Heart right ventricle (tissue), 16 donors: ENCODE measurements at places on chromosomes 13 and 19. TPM values are rescaled to one million over a fixed set of nuclear protein-coding genes. Genes with fewer than 3 reads are reported as not detected.
A peak's percentile ranks its signal among the peaks of the same experiment; 100 is the strongest.

Gene PSG2
- polyA plus RNA-seq, result not detected

Gene USHBP1
- polyA plus RNA-seq, result 11.5 TPM

Gene KLK3
- not detected for polyA plus RNA-seq

GRCh38 chr13:59673286-59673685 lies 490.4 kb downstream of the DIAPH3 start:
- no peak for DNase-seq

- no peak for DNase-seq
Observed at GRCh38 chr13:44142941-44143665, 230.5 kb upstream of the SERP2 start.

DNA sequence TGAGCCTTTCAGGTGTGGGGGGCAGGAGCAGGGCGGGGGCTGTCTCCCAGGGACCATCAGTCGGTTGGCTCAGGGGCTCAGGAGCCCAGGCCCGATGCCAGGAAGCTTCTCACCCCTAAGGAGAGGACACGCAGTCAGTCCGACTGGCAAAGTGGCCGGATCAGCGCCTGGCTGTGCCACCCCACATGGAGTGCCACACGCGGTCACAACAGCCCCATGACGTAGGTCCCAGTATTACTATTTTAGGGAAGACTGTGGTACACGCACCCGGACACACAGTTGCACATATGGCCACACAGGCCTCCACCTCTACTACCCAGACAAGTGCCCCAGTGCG lies 29.3 kb upstream of the GRTP1 start:
- DNase-seq, result no peak

DNA sequence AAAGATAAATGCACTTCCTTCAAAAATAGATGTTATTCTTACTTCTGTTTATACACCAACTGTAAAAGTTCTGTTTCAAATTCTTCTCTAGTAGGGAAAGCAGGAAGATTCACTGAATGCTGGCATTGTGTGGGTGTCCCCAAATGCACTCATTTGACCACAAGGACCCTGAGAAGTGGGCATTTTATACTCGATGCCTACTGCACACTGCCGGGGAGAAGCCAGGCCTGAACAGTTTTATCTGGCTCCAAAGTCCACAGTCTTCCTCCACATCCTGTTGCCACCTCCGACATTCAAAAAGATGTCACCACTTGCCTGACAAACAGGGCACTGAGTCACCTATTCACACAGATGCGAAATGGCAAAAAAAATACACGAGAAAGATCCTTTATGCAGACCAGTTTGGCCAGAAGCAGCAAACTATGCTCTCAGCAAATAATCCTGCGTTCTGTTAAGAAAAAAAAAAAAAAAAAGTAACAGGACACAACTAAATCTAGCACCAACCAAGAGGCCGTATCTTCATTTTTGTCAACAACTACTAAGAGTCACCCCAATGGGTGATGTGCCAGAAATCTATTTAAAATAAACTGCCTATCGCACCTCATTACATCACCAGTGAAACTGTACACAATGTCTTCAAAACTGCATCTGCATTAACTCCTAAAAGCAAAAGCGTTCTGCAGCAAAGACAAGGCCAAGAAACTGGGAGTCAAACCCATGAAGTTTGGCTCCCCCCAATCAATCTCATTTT lies 6.2 kb downstream of the ZC3H4 start:
- DNase-seq, result no peak

- peak; percentile 40 for DNase-seq
Observed at GRCh38 chr19:38093587-38093986, 130.4 kb downstream of the DPF1 start.

DNA sequence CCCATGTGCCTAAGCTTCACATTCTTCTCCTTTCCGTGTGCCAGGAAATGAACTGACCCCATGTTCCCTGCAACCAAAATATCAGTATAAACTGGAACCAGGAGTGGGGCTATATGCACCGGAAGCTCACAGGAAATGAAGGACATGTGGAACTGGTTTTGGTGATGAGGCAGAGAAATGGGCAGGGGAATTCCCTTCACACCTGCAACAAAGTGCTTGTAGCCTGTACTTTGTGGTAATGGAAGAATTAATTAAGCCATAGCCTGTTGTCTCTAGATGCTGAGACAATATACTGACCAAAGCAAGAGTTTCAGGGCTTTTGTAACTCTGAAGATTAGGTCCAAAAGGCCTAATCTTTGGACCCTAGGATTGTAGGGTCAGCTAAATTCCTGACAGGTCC lies 15.5 kb upstream of the UGGT2 start:
- no peak for DNase-seq

DNA sequence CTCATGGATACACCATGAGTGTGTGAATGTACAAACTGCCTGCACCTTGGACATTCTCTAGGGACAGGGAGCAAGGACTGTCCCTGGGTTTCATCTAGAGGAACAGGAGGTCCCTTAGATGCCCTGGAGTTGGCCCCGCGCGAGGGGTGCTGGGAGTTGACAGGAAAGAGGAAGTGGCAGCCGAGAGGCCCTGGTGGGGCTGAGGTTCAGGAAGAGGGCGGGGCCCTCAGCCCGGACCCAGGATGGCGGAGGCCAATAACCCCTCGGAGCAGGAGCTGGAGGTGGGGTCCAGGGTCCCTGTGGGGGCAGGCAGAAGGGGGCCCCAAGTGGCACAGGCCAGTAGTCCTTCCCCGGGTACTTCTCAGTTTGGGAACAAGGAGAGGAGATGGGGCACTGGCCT lies 6.9 kb downstream of the PKN1 start:
- DNase-seq, result peak; percentile 80

GRCh38 chr13:112054616-112055015 lies 12.3 kb upstream of the SOX1 start:
- no peak for DNase-seq
